WTC11 (cell line): ENCODE measurements at places on chromosomes 16 and 17. TPM values are rescaled to one million over a fixed set of nuclear protein-coding genes. Genes with fewer than 3 reads are reported as not detected.

The PLA2G10 gene
- 0.39 to 0.85 TPM (median 0.42 TPM) in 3 replicates for total RNA-seq

The NATD1 gene
- 10.1 to 11.2 TPM (median 11.1 TPM) in 3 replicates for total RNA-seq

The UBE2G1 gene
- 177 to 201 TPM (median 198 TPM) in 3 replicates for total RNA-seq

The SCARF1 gene
- total RNA-seq, result 3.7 to 5.4 TPM (median 4.9 TPM) in 3 replicates

The CES1 gene
- 1.5 to 2.1 TPM (median 2.0 TPM) in 3 replicates for total RNA-seq

DNA sequence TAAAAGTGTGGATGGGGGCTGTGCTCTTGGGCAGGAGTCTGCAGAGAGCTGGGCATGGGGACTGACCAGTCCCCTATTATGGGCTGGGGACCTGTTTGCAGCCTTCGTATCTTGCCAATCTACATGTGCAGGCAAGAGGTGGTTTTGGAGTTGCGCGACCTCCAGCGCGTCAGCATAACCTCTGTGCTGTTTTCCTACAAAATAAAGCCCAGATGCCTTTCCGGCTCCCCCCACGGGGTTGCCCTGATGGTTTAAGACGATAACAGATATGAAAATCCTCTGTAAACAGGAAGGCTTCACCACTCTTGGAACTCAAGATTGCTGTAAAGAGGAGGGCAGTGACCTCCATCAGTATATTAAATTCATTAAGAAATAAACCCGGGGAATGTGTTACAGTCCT lies 16.5 kb upstream of the SPPL2C start:
- no peak for DNase-seq

DNA sequence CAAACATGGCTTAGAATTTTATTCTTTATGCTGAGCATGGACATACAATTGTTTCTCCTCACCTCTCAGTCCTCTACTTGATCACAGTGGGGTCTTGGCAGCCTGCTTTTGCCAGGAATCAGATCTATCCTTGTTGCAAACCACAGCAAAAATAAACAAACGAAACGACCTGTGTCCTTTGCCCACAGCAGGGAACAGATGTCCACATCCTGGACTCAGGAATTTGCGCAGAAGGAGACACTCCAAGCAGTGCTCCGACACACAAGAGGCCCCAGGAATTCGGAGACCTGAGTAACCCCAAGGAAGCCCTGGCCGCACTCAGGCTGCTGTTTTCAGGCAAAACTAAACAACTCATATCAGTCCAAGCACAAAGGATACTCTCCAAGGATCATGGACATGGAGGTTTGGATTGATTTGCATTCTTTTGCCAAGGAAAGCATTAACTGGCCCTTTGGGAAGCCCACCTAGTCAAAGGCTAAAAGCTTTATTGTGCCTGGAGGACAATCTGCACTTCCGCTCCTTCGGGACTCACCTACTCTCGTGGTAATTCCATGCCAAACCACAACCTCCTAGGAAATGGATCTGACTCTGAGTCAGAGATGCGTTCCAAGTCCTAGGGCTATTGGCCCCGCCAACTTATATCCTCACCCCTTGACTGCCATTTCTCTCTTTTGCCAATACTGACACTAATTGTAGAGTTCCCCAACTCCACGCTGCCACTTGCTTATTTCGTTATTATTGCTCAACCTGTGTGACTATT lies 271.1 kb upstream of the CDH11 start:
- no peak for DNase-seq

DNA sequence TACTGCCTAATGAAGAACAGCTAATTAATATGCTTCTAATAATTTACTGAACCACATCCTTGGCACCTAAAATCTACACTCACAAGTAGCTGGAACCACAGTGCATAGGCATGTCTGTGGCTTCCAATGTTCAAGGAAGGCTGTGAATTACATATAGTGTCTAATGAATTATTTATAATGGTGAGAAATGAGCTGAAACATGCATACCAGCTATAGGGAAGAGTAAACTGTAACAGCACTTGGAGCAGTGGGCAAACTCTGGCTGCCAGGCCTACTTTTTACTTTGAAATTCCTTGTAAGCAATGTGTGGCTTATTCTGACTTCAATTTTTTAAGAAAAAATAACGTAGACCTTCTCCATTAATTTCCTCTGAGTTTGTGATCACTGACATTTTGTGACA lies 953.2 kb upstream of the CDH8 start:
- no peak for DNase-seq

DNA sequence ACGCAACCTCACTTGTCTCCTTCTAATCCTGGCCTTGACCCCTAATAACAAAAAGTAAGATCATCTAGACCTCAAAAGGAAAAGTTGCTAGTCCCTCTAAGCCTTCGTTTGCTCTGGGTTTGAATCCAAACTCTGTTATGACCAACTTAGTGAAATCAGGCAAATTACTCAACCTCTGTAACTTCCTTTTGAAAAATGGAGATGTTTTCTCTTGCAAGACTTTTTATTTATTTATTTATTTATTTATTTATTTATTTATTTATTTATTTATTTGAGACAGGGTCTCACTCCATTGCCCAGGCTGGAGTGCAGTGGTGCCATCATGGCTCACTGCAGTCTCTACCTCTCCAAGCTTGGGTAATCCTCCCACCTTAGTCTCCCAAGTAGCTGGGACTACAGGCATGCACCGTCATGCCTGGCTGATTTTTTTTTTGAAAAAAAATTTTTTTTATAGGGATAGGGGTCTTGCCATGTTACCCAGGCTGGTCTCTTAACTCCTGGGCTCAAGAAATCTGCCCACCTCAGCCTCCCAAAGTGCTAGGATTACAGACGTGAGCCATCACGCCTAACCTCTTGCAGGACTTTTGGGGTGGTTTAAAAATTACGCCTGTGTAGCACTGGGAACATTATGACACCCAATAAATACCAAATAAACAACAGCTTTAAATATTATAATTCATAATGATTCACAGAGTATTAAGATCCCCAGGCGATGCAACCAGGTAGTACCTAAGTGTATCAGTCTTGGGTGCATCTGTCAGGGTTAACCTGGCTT lies 63.4 kb downstream of the PITPNC1 start:
- no peak for DNase-seq

- DNase-seq, result no peak
These were observed 42.7 kb downstream of the CMIP start for GRCh38 chr16:81487301-81487720.

- no peak for DNase-seq
These were observed 176.9 kb upstream of the GSE1 start for GRCh38 chr16:85436207-85436606.

DNA sequence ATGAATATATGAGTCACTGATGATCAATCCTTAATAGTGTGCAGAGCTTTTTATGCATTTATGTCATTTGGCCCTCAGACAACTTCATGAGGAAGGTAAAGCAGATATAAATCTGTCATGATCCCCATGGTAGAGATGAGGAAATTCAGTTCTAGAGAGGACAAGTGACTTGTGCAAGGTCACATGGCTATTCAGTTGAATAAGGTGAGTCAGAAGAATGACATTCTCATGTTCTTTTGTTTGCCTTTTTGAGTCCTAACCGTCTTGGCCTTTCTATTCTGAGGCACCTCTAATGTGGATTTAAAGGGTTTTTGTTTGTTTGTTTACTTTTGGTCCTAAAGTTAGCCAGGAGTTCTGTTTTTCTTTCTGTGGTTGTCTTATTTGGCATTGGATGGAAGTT lies 116.2 kb upstream of the ELAC2 start:
- DNase-seq, result no peak

- DNase-seq, result no peak
These were observed 29.9 kb downstream of the WWOX start for GRCh38 chr16:78129349-78129748.

GRCh38 chr17:41620583-41621434 lies 3.6 kb downstream of the KRT17 start:
- no peak for DNase-seq

GRCh38 chr17:44279666-44280391 lies 11.9 kb upstream of the SLC4A1 start:
- peak; percentile 80 for DNase-seq

DNA sequence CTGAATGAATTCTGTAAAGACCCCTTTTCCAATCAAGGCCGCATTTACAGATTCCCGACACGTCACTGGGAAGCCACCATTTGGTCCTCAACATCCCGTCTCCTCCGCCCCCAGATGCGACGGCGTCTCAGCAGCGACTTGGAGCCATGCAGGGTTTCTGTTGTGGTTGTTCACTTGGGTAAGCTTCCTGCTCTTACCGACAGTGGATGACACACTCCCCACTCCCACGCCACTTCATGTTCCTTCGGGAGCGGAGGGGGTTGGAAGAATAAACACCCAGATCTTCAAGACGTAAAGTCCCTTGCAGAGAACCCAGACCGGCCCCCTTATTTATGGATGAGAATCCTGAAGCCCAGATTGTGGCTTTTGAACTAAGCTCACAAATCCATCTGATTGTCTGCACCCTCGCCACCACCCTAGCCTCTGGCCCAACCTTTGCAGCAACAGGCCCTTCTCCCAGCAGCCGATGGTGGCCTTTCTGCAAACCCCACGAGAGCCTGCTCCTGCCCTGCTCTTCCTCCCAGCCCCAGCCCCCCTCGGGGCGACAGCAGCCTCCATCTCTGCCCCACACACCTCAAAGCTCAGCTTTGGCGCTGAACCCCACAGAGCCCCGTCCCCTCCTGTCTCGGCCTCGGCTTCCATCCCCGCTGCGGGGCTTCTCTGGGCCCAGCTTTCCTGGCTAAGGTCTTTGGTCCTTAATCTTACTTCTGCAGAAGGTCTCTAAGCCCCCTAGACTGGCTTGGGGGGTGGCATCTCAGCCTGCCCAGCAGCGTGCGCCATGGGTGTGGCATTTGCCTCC lies 19.0 kb upstream of the OSGIN1 start:
- no peak for DNase-seq

DNA sequence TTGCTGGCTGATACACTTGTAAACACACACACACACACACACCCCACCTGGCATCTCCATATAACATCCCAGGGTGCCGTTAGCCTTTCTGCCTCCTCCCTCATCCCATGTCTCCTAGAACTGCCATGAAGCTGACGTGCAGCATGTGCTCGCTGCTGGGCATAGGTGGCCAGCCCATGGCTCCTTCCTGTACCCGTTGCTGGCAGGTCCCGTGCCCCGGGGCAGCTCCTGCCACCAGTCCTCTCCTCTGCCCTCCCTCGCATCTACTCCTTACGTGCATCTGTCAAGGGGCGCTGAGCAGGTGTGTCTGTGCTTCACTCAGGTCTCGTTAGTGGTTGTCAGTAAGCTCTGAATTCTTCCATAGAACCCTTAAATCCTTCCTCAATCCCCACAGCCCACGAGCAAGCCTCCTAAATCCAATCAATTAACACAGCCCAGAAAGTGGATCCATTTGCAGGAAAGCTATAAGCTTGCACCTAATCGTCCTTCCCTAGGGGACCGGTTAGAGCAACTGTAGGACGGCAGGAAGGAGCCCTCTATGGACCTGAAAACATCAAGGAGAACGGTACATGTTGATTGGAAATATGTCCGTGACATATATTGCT lies 218.1 kb upstream of the FOXF1 start:
- no peak for DNase-seq

GRCh38 chr16:30063893-30064728 lies 1.4 kb upstream of the ALDOA start:
- peak; percentile 56 for DNase-seq
